Stimulated activated CD8-positive, alpha-beta memory T cell treated with anti-CD3 and anti-CD28 coated beads, Interleukin-4, amount 100 ng/mL, for 1 hour (primary cell): ENCODE measurements at places on chromosomes 5 and 9.

DNA sequence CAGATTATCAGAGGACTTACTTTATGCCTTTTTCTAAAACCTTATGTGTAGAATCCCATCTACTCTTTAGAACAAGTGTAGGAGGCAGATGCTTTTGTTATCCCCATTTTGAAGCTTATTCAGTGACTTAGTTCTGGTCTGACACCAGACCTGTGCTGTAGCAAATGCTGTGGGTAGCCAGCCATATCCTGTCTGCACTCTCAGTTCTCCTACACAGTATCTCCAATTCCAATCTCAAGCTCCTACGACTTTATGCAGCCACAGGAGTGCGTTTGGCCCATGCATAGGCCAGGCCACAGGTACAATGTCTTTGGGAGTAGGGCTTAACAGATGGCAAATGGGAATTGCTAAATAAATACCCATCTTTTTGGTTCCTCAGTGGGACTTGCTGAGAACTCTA lies 292.6 kb downstream of the MCTP1 start:
- no peak for DNase-seq

DNA sequence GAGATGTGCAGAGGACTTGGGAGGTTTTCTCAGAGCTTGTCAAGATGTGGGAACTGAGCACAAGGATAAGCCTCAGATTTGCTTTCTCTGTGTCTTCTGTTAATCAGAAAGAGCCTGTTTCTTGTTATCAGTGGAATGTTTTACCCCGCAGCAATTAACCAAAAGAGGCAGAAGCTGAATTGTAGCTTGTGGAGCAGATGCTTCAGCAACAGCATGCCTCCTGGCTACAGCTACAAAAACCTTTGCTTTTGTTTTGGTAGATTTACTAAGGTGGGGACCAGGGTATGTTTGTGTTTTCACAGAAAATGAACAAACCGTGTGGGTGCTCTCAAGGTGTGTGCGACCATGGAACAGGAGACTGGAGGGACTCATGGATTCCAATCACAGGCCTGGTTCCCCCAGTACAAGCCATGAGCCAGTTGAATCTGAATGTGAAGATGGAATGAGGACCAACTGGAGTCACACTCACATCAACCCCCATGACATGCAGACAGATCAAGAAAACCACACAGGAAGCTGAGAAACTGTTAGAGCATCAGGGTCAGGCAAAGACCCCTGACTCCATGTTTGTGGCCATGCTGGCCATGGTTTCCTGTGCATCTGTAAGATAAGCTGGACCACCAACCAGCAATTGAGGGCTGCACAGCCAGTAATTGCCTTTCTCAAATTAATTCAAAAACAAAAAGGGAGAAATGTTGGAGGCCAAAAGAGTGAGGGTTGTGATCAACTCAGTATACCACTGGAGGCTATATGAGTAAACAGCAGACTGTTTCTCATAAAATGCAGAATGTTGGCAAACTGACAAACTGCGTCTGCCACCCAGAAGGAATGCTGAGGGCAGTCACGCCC lies 6.9 kb downstream of the UGT3A2 start:
- no peak for DNase-seq

DNA sequence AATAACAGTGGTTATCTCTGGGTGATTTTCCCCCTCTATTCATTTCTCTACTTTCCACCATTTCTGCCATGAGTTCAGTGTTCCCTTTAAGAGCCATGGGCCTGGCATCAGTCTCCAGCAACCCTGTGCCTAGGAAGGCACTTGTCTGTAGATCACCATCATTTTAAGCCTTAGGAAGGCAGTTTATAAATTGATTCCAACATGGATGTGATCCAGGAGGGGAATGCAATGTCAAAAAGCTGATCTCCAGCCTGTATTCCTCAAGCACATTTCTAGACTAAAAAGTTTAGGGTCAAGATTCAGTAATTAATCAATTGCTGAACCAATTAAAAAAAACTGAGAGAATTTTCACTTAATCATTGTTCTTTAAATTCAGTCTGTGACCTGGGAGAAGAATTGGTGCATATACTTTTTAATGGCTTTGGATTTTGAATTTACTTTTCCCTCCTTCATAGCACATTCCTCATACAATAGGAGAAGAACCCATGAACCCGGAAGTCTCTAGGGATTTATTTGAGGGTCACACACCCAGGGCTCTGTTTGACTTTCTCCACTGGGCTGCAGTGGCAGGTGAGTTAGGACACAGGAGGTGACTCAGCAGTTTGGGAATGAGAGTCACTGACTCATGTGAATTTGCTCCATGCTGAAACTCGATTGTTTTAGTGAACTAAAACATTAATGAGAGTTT lies 6.1 kb upstream of the ERMP1 start:
- no peak for DNase-seq

DNA sequence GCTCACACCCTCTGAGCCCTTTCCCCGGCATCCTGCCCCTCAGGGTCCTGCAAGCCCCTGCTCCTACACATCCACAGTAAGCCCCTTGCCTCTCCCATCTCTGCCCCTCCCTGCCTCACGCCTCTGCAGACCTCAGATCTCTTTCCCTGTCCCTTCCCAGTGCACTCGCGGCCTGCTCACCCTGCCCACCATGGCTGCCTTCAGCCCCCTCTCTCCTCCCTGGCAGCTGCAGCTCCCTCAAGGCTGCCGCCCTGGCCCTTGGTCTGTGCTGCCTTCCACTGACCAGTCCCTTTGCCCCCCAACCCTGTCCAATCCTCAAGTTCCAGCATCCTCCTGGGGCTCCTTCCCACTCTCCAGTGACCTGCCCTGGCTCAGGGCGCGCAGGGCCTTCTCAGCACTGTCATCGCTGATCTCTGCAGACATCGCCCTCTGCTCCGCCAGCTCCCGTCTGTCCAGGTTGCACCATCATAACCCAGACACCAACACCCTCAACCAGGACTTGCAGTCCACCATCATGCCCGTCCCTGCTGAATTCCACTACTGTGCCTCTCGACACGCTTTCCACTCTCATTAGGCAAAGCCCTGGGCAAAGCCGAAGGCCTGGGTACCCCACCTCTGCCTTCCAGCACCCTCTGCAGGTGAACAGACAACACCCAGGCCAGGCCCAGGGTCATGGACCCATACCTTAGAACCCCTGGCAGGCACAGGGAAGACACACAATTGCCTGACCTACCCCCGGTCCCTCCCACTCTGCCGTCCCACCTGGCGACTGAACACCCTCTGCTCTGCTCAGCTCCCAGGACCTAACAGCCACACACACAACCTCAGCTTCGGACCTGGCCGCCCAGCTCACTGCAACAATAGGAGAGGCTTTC lies 97.8 kb upstream of the RUFY1 start:
- DNase-seq = no peak

- DNase-seq = no peak
Observed at GRCh38 chr9:6239048-6239461, 23.4 kb downstream of the IL33 start.

GRCh38 chr9:83957248-83957513 lies 22.8 kb downstream of the HNRNPK start:
- DNase-seq = no peak

DNA sequence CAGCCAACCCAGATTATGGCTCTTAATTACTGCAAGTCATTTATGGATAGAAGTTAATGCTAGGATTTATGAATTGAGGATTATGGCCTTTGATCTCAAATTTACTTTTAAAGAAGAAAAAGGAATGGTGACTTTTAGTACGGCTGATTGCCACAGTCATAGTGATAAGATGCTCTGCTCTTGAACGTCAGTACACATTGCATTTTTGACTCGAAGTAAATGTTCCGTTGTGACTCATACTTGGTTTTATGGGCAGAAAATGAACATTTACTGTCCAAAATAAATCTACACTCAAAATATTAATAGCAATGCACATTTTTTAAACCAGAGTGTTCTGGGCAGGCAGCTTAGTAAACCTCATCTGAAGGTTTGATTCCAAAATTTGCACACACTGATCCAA lies 830 bp downstream of the ADAMTSL1 start:
- DNase-seq = no peak

DNA sequence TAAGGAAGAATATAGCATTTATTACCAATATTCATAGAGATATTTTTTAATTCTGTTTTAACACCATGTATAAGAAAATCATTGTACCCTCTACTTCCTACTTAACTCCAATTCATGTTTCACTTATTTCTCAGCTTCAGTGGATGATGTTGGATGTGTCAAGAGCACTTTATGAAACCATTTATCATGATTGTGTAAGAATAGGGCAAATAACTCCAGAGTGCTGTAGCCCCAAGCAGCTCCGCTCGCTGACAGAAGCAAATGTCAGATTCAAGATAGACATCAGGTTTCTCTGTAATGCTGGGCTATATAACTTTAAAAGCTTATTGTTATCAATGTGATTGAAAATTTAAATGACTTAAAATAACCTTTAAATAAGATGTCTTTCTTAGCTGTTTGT lies 50.4 kb downstream of the MAST4 start:
- DNase-seq = no peak
